NCI-H2081 treated with DMSO at 0.1 percent for 48 hours (cell line): ENCODE measurements at places on chromosomes 6 and 20.

GRCh38 chr20:58150772-58151171 is 77.7 kb downstream of the ANKRD60 start:
- DNase-seq = no peak

DNA sequence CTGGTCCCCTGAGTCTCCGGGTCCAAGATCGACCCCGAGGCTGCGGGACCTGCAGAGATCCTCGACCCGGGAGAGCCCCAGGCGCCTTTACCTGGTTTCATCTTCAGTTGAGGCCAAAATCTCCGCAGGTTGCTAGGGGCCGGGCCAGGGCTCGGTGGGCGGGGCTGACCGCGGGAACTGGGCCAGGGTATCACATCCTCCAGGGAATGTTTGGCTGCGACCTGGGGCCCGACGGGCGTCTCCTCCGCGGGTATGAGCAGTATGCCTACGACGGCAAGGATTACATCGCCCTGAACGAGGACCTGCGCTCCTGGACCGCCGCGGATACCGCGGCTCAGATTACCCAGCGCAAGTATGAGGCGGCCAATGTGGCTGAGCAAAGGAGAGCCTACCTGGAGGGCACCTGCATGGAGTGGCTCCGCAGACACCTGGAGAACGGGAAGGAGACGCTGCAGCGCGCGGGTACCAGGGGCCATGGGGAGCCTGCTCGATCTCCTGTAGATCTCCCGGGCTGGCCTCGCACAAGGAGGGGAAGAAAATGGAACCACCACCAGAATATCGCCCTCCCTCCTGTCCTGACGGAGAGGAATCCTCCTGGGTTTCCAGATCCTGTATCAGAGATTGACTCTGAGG is 53.8 kb upstream of the POLR1H start:
- no peak for DNase-seq

DNA sequence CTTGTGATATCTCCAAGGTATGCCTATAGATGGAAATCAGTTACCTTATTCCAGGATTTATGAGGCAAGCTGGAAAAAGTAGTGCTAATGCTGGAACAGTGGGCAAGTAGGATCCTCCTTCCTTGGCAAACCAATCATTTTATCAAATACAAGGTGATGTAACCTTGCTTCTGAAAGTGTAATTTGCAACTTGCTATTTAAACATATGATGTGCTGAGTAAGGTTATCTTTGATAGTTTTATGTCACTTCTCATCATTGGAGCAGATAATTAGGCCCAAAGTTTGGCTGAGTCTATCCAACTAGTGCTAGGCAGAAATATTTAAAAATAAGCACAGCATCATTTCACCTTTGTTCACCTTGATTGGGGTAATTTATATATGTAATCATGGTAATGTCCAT is 3.4 kb upstream of the SHPRH start:
- DNase-seq = no peak

DNA sequence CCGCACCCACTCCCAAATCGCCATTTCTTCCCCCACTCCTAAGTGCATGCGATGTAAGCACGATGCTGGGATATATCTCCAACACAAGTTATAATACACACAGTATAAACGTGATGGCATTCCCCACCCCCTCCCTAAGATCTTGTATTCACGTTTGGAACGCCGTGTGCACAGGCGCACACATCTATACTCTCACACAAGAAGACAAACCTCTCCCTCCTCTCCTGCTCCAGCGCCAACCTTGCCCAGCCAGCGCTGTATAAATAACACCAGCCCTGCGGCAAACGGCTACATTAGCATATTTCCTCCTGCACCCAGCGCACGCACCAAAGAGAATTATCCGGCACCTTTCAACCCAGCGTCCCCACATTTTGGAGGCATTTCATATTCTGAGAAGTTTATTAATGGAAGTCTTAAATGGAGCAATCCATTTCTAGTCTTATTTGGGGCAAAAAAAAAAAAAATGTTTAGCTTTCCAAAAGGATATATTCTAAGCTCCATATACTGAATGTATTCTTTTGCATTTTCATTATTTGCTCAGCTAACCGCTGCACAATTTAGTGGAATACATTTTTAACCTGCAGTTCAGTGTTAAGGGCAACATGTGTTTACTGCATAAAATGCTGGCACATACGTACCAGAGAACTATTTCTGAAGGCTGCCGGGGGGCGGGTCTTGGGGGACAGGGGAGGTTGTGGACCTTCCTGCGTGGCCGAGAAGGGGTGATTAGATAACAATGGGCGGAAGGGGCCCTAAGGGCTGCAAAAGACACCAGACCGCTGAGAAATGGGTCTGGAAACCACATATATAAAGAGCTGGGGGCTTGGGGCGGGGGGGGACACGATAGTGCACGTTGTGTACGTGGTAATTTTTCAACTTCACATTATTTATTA is 1.1 kb upstream of the SLC22A23 start:
- peak; percentile 42 for DNase-seq

DNA sequence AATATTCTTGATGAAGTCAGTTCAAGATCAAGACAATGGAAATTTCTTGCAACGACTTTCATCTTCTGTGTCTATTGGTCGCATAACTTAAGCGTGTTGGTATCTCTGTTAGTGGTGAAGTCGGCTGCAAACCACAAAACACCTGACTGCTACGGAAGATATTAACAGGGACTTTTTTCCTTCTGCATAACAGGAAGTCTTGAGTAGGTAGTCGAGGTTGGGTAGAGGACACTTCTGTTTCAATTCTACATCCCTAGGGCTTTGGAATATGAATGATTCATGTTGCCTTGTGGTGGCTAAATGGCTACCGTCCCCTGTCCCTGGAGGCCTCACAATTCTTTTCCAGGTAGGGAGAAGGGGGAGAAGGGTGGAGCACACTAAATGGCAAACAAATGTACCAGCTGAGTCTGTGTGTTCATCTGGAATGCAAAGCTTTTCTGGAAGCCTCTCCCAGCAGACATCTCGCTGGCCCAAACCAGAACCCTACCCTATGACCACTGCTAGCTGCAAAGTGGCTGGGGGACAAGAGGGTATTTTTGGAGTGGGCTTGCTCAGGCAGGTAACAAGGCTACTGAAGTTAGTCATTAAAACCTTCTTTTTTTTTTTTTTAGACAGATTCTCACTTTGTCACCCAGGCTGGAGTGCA is 34.6 kb upstream of the NKX2-2 start:
- DNase-seq = no peak

DNA sequence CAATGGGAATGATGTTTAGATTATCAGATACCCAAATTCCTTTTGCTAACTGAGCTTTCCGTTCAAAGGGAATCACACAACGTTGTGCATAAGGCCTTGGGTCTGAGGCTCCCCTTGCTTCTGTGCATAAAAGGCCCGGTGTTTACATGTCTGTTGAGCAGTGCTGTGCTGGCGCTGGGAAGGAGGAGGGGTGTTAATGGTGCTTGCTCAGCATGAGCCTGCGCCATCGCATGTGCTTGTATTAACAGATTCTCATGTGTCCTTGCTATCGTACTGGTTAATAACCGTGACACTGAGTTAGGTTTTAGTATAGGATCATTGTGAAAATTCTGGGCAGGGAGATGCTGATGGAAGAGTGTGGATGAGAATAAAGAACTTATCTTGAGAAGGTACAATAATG is 62.3 kb upstream of the TRAF3IP2 start:
- no peak for DNase-seq

- no peak for DNase-seq
Measured at GRCh38 chr20:61037498-61037897, 214.6 kb upstream of the CDH4 start.

DNA sequence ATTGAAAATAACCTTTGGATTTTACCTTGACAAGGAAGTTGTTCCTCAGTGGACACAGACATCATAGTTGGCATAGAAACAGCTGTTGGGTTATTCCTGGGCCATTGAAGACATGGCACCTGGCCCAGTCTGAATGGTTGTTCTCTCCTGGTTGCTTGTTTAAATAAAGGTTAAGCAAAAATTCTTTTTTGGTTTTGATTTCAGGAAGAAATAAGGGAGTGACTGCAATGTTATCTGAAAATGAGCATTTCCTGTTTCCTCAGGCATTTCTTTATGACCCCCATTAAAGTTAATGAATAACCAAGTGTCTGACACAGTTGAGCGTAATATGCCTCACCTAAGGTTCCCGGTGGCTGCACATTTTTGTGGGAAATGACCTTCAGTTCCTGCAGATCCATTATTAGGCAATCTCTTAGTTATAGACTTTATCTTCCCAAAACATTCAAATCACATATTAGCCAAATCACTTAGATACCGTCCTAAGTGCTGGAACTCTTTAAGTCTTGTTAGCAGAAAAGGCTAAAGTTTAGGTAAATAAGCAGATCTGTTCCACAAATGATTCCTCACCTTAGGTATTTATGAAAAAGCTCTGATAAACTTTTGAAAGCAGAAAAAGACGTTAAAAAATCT is 648.7 kb upstream of the FLRT3 start:
- DNase-seq = no peak

DNA sequence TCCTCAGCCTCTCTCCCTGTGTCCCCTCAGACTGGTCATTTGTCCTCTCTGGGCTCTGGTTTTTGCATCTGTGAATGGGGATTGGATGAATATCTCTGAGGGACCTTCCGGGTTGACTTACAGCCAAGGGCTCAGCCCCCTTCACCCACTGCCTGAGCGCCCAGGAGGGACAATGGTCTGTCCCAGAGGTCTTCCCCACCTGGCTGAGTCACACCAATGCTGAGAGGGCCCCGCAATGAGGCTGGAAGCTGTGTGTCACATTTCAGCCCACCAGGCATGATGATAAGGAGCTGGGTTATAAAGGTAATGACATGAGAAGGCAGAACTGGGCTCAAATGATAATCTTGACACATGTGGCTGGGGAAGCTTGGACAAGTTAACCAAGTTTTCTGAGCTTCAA is 70.5 kb downstream of the TOX2 start:
- DNase-seq = no peak

- no peak for DNase-seq
Measured at GRCh38 chr20:2026004-2026403, 32.1 kb upstream of the PDYN start.

- no peak for DNase-seq
Measured at GRCh38 chr6:151351146-151351700, 40.1 kb downstream of the ZBTB2 start.

GRCh38 chr20:34350095-34350494 is 13.0 kb upstream of the ITCH start:
- DNase-seq = no peak

DNA sequence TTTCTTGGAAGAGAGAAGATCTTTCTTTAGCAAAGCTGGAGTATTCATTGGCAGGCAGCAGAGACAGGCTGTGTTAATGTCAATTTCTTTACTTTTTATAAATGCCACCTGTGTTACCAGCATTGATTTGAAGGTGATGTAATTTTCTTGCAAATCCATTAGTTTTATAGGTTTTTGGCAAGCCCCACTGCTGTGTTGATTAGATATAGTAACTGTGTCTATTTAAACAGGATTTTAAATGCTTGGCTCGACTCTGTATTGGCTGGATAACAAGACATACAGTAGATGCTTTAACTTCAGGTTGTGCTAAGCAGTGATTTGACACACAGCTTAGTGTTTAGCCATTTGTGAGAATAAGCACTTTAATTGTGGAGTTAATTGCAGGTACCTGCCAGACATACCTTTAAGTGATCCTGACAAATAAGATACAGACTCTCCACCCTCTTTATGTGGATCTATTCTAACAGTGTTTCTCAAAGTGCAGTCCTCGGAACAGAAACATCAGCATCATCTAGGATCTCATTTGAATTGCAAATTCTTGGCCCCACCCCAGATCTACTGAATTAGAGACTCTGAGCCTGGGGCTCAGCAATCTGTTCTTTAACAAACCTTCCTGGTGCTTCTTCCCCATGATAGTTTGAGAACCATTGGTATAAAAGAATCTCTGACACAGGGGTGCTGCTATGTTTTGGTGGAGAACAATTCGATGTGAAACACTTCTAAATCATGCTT is 397.5 kb downstream of the HDGFL1 start:
- peak; percentile 93 for DNase-seq
